ENCODE measurements at places on chromosomes 2 and 18.
A peak's percentile ranks its signal among the peaks of the same experiment; 100 is the strongest.

DNA sequence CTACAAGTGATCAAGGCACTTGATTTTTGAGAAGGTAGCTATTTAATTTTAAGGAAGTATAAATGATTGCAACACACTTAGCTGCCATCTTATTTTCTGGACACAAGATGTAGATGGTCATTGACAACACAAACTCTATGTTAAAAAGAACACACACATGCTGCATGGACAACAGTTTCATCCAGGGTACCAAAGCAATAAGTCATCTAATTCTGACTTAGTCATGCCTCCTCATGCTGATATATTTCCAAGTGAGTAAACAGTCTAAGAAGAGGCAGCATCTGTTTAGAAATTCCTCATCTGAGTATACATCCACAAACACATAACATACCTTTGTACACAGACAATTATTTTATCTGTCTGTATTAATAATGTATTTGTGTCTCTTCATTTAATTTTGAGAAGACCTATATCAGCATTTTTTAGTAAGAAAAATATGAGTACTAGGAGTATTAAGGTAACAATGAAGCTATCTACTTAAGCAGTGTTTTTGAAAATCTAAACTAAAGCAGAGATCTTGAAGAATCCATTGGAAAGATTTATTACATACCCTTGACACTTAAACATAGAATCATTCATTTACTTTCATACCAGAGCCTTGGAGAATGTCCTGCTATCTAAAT lies 84.9 kb downstream of the SCN1A start:
- DNase-seq = no peak

DNA sequence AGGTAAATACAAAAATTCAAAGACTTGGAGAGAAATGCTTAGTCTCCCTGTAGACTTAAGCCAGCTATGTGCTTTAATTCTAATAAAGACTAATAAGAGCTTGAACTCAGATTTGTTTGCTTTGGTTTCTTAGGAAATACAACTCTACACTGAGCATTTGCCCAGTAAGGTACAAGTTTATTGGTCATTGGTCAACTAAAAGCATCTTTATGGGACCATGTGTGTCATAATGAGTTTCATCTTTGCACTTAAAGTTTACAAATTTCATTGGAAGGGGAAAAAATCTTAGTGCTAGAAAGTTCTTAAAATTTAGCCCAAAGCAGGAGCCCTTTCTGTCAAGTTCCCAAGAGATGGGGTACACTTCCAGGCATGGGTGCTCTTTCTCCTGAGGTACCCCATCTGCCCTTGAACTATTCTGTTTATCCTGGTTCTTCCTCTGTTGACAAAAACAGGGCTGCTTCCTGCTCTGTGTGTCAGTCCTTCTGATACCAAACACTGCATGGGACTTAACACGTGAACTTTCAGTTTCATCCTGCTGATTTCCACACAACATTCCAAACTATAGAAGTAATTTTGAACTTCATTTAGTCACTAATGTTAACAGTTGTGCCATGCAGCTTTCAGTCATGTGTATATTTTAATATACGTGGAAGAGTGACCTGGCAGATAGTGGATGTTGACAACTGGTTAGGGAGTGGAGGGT lies 200.2 kb downstream of the TPGS2 start:
- no peak for DNase-seq

GRCh38 chr18:41992703-41993102 lies 37.7 kb downstream of the PIK3C3 start:
- no peak for DNase-seq

GRCh38 chr2:7953195-7953594 lies 728.7 kb upstream of the ID2 start:
- DNase-seq = no peak

DNA sequence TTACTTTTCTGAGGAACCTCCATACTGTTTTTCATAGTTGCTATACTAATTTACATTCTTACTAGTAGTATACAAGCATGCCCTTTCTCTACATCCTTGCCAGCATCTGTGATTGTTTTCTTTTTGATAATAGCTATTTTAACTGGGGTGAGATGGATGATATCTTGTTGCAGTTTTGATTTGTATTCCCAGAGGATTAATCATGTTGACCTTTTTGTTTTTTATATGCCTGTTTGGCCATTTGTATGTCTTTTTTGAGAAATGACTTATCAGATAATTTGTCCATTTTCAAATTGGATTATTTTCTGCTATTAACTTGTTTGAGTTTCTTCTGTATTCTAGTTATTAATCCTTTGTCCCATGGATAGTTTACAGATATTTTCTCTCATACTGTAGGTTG lies 141.5 kb downstream of the UBR3 start:
- no peak for DNase-seq

GRCh38 chr2:15059870-15060512 lies 427.5 kb downstream of the LRATD1 start:
- no peak for DNase-seq

DNA sequence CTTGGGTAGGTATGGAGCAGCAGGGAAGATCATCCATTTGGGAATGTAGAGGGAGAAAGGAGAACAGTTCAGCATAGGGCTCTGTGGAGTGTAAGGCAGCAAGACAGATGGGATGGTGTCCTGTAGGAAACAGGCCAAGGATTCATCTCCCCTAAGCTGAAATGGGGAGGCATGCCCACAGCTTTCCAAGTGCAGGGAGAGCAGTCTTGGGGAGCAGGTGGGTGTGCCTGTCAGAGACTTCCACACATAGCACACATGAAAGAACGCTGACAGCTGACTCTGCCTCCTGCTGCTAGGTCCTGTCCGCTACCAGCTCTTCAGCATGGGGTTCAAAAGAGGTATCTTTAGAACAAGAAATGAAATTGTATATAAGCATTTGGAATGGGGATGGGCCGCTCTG lies 9.0 kb downstream of the SETBP1 start:
- no peak for DNase-seq

GRCh38 chr2:62200291-62200841 lies 4.5 kb downstream of the B3GNT2 start:
- DNase-seq = no peak

- DNase-seq = no peak
Measured at GRCh38 chr2:79985571-79985970, 319.0 kb downstream of the LRRTM1 start.

GRCh38 chr2:102703748-102704147 lies 58.1 kb upstream of the TMEM182 start:
- peak; percentile 28 for DNase-seq

- DNase-seq = no peak
Measured at GRCh38 chr2:10790228-10790973, 22.2 kb downstream of the PDIA6 start.

DNA sequence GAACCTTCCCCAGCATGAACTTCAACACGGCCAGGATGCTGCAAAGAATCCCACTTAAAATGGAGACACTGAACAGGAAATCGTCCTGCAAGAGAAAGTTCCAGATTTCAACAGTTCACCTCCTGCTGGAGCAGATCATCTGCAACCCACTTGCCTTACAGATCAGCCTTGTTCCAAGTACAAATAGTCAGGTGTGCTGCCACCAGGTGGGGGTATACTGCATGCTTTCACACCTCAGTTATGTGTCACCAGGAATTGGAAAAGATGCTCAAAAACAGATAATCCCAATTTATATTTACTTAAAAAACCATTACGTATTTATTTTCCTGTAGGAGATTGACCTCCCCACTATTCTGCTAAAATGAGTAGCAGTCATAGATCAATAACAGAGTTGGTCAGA lies 212.3 kb downstream of the MGAT5 start:
- DNase-seq = peak; percentile 45

- no peak for DNase-seq
Measured at GRCh38 chr18:54090856-54091255, 133.6 kb downstream of the MBD2 start.

DNA sequence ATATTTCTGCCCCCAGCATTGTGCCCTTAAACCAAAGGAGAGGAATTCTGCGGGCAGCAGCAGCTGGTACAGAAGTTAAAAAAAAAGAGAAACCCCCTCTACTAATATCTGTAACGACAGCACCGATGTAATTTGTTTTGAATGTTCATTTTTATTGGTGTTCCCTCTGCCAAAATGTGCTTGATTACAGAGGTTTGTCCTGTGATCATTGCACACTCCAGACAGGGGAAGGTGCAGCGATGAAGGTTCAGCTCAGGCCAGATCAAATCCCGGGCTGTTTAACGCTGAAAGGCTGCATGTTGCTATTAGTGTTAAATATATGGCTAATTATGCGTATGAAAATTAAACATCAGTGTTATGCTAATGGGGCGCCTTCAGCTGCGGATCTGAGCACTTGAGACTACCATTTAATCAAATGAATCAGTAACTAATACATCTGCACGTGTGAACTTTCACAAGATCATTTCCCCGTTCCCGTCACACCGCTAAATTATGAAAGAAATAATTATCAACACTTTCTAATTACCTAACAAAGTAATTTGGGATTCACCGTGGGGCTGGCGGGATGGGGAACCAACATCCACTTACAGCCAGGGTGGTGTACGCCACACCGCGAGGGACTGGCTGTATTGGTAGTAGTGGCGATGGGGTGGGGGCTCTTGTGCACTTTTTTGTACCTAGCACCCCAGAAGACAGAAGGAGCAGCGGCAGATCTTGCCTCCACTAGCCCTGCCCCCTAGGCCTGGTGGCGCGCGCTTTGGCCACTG lies 1.5 kb upstream of the DLX1 start:
- DNase-seq = no peak

GRCh38 chr2:134436706-134437105 lies 182.8 kb downstream of the MGAT5 start:
- no peak for DNase-seq
